Bronchial smooth muscle cell (primary cell): ENCODE measurements at places on chromosomes 4 and X. TPM values are rescaled to one million over a fixed set of nuclear protein-coding genes. Genes with fewer than 3 reads are reported as not detected.

ZIC3 gene
- total RNA-seq: not detected in 2 replicates

MAGEB17 gene
- 0.09 TPM in 1 of 2 replicates, not detected in the other for total RNA-seq

TRIM75 gene
- not detected in 2 replicates for total RNA-seq

MAGEA1 gene
- total RNA-seq: not detected in 2 replicates

P2RY4 gene
- total RNA-seq: under 0.01 TPM in 1 of 2 replicates, not detected in the other

LRIT3 gene
- total RNA-seq: under 0.01 TPM in 2 replicates

SSX2 gene
- not detected in 2 replicates for total RNA-seq

RGS12 gene
- 19.5 and 25.2 TPM in 2 replicates for total RNA-seq

USP51 gene
- total RNA-seq: 1.9 and 3.6 TPM in 2 replicates

CENPI gene
- total RNA-seq: 2.2 and 4.7 TPM in 2 replicates

SPARCL1 gene
- total RNA-seq: 1.3 and 1.5 TPM in 2 replicates
